ENCODE measurements at places on chromosomes 16 and 17.

DNA sequence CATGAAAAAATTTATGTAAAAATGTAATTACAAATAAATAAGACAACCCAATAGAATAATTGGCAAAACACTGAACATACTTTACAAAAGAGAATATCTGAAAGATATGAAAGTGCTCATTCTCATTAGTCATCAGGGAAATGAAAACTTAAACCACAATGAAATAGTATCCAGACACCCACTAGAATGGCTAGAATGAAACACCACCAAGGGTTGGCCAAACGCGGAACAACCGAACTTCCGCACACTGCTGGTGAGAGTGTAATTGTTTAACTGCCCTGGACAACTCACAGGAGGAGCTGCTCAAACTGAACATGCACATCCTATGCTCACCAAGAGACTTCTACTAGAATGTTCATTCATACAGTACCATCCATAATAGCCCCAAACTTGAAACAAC is 5.8 kb upstream of the ZDHHC7 start:
- DNase-seq = no peak

- no peak for DNase-seq
These were observed 2.9 kb downstream of the ATP6V0D1 start for GRCh38 chr16:67477960-67478554.

- DNase-seq = no peak
These were observed 41.0 kb downstream of the FOXL1 start for GRCh38 chr16:86619239-86619794.

- DNase-seq = no peak
These were observed 219.0 kb downstream of the UTP18 start for GRCh38 chr17:51479303-51479702.

- peak; percentile 90 for DNase-seq
These were observed 550 bp upstream of the RNF213 start for GRCh38 chr17:80260069-80260535.

- peak; percentile 54 for DNase-seq
These were observed 20.8 kb downstream of the GGA3 start for GRCh38 chr17:75240394-75241142.

GRCh38 chr17:15496735-15497670 is 29.6 kb upstream of the CDRT4 start:
- no peak for DNase-seq

- peak; percentile 74 for DNase-seq
These were observed 1.7 kb upstream of the ZNF423 start for GRCh38 chr16:49857423-49858181.

DNA sequence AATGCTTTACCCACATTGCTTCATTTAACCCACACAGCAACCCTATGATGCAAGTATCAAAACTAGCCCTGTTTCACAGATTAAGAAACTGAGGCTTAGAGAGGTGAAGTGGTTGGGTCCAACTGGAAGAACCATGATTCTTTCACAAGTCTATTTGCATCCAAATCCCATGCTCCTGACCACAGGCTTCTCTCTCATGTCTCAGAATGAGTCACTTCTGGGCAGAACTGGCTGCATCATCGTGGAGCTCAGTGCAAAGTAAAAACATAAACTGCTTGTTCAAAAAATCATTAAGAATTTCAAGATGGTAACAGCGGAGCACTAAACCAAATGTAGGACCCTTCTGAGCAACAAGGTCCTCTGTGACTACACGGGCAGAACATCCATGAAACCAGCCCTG is 20.2 kb upstream of the CES1 start:
- no peak for DNase-seq

GRCh38 chr17:4354206-4354605 is 12.3 kb downstream of the UBE2G1 start:
- DNase-seq = no peak

DNA sequence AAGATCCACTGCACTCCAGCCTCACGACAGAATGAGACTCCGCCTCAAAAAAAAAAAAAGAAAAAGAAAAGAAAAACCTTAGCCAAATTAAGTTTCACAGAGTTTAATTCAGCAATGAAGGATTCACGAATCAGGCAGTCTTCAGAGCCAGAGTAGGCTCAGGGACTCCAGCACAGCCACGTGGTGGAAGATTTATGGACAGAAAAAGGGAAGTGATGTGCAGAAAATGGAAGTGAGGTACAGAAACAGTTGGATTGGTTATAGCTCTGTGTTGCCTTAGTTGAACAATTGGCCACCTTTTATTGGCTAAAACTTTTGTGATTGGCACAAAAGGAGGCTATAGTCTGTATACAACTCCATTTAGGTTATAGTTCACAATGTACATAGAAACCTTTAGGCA is 256.6 kb downstream of the HS3ST3B1 start:
- no peak for DNase-seq

- DNase-seq = peak; percentile 88
These were observed 1.2 kb downstream of the TMEM95 start for GRCh38 chr17:7356072-7356549.

- DNase-seq = no peak
These were observed 470.7 kb upstream of the RBFOX1 start for GRCh38 chr16:6861815-6862477.

DNA sequence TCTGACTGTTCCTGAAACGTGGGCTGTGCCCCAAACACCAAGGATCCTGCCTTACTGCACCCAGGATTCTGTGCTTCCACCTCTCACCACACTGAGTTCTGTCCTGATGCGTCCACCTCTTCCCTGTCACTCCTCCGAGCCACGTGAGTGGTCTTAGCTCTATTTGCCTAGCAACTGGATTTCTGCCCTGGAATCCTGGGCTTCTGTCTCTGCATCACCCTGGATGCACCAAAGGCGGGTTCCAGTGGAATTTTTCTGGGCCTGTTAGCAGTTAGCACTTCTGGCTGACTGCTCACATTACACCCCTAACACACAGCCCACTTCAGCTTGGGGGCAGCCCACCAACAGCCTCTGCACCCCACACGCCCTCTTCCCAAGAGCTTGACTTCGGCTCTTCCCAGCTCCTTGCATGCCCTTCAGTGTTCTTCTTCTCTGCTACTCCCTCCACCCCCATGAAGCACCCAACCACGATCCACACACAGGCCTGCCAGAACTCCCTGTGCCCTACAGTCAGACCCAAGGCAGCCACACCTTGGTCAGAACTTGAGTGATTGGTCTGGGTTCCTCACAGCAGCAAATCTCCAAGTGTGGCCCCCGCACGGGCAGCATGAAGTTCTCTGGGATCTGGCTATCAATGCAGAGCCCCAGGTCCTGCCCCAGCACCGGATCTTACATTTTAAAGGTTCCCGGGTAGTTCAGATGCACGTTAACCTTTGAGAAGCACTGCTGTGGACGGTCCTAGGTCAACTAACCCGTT is 129.8 kb upstream of the RCVRN start:
- DNase-seq = no peak

DNA sequence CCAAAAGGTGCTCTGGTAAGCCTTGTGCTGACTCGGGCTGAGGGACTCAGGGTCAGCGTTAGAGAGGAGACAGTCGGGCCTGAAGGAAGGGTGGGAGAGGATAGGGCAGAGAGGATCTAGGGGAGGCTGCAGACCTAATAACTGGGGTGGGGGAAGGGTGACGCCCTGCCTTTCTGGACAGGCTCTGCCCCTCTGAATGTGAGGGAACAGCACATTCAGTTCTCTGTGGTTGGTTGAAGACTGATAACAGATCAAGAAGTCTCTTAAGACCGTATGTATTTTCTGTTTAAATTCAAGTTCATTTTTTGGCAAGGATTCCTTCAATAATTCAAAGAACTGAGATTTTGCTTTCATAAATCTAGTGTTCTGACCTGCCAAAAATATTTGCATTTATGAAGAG is 56.2 kb upstream of the TEKT3 start:
- no peak for DNase-seq

- DNase-seq = no peak
These were observed 36.2 kb downstream of the ZNF778 start for GRCh38 chr16:89253548-89254287.

DNA sequence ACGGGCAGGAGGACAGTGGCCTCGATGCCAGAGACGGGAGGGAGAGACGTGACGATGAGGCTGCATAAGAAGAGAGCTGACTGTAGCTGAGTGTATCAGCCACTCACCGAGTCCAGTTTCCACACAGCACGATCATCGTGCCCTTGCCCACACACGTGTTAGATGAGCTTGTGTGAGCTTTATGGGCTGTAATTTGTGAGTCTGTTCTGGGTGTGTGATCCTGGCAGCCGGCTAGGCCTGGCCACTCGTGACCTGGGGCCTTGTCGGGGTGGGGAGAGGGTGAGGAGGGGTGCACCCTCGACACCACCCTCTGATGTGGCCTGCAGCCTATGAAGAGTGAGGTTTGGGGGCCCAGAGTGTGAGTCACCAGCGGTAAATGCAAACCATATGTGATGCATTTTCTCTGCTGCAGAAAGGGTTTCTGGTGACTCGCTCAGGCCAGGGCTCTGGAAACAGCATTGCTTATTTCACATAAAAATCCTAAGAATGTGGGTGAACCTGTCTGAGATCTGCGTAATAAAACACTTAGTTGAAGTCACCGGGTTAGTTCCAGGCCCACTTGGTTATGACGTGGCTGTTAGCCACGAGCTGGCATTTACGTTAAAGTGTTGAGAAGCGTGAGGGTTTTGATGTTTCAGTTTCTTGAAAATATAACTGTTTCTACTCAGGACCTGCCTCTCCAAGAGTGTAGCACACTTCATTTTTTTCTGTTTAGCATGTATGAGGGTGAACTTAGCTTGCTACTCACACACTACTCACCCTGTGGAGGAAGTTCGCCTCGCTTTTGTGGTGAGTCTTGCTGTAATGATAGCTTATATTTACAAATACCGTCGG is 4.2 kb downstream of the METRNL start:
- DNase-seq = no peak

- peak; percentile 70 for DNase-seq
These were observed 1.6 kb downstream of the TMC8 start for GRCh38 chr17:78132084-78132676.

DNA sequence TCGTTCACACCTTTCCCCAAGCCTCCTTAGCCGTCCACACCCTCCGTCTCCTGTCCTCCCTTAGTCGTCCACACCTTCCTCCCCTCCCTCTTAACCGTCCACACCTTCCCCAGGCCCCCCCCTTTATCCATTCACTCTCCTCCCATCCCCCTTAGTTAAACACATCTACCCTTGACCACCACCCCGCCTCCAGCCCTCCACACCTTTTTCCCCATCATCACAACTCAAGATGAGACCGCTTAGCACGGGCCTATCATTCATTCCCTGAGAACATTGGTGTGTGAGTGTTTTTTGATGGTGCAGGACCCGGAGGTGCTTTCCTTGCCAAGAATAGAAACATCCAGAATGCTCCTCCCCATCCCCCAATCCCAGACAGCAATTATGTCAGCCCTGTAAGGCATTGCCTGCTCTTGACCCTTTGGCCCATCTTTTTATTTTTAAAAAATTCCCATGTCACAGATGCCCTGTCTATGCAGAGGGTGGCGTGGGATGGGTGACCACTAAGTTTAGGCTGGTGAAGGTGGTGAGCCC is 1.4 kb downstream of the TENT4B start:
- no peak for DNase-seq

- DNase-seq = no peak
These were observed 142.9 kb downstream of the RAB11FIP4 start for GRCh38 chr17:31534223-31534888.

GRCh38 chr16:84024854-84025253 is 17.7 kb downstream of the SLC38A8 start:
- DNase-seq = no peak

GRCh38 chr17:79483842-79484241 is 127.0 kb downstream of the RBFOX3 start:
- DNase-seq = no peak

- DNase-seq = no peak
These were observed 102.9 kb downstream of the NDE1 start for GRCh38 chr16:15752717-15753488.

DNA sequence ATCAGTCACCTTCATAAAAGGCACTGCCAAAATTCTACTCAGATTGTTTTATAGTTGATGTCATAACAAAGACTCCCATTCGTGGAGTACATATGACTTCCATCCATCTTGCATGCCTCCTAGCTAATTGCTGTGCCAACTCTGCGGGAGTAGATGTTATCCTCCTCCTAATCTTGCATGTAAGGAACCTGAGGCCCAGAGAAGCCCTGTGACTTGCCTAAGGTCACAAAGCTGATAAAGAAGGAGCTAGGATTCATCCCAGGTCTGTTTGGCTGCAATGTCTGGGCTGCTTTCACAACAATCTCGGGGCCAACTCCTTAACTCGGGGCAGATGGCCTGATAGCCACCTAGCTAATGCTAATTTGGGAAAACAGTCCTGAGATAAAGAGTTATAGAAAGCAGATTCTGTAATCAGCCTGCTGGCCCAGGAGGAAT is 87.3 kb downstream of the YPEL2 start:
- DNase-seq = no peak

- no peak for DNase-seq
These were observed 81.7 kb downstream of the GOSR1 start for GRCh38 chr17:30558686-30559545.

DNA sequence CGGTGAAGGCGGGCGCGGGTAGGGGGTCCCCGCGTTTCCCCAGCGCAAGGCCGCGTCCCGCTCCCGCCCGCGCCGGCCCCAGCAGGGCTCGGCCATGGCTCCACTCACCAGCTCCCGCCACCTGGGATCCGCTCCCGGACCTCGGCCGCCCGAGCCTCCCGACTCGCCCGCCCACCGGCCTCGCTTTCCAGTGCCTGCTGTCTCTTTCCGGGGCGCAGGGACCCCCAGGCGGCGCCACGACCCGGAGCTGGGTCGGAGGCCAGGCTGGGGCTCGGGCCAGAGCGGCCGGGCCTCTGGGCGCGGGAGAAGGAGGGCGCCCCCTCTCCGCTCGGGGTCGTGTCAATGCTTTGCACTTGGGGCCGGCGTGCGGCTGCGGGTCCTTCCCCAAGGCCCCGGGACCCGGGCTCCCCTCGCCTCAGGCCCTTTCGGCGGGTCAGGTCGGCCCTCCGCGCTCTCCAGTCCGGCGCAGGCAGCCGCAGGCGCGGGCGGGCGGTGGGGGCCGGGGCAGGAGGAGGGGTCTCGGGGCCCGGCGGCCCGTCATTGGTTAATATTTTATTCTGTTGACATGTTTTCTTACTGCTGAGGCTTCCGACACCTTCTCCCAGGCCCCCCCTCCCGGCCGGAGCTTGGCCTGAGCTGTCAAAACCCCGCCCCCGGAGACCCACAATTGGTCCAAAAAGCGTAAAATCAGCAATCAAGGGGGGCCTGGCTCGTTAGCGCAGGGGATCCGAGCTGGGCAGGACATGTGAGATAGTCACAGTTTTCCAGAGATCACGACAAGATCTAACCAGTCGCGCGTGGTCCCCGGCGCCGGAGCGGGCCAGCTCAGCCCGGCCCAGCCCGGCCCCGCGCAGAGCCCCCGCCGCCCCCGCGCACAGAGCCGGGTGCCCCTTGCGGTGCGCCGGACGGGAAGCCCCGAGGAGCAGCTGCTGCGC is at the start of gene TBX2:
Gene TBX2, plus strand, starts transcription at position 713 of the 935 bp plus-strand sequence. CDS start 334 bp downstream, outside the sequence.
- no peak for DNase-seq

DNA sequence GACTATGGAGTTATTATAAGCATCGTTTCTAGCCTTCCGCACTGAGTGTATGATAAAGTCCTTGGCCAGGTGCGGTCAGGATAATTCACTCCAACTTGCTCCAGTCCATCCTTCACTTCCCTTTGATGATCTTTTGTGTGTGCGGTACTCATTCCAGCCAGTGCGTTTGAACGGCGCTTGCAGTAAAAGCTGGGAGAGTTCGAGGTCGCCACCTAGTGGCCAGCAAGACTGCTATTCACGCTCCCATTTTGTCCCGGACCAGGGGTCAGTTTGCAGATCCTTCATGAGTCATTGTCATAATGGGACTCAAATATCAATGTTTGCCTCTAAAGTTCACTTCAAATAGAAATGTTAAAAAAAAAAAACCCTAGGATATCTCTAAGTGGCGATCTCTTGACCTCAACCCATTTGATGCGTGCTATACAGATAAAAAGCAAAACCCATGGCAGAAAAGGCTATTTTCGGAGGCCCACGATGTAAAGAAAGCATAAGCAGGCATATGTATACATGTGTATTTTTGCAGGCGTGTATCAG is 417.1 kb downstream of the TMEM114 start:
- DNase-seq = peak; percentile 22

GRCh38 chr16:81335669-81336068 is 20.9 kb downstream of the GAN start:
- peak; percentile 22 for DNase-seq
